ENCODE measurements at places on chromosomes 6 and 20. TPM values are rescaled to one million over a fixed set of nuclear protein-coding genes. Genes with fewer than 3 reads are reported as not detected.

- peak; percentile 61 for DNase-seq
Observed at GRCh38 chr6:130937942-130938604, 110.9 kb downstream of the SMLR1 start.

The NECAB3 gene
- 96.4 TPM for total RNA-seq

GRCh38 chr6:155889410-155889809, 433.8 kb upstream of the NOX3 start:
- DNase-seq, result no peak

The TNFRSF21 gene
- 13.5 TPM for total RNA-seq

DNA sequence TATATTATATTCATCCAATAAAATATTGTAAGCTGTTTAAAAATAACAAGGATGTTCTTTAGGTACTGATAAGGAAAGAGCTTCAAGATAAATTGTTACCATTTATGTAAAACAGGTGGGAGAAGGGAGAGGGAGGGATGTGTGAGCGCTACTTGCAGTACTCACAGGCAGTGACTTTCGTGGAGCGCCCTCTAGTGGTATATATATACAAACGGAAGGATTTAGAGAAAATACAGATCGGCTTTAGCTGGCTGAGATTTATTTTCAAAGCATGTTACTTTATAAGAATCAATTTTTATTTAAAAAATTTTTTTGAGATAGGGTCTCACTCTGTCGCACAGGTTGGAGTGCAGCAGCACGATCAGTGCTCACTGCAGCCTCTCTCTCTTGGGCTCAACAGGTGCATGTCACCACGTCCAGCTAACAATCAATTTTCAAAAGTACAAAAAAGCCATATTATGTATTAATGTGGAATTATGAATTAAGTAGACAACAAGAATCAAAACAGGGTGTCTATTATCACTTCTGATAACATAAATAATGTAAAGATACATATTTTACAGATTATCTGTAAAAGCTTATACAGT, 3.3 kb upstream of the MOG start:
- DNase-seq, result peak; percentile 36

- no peak for DNase-seq
Observed at GRCh38 chr6:113684382-113684901, 172.7 kb upstream of the MARCKS start.

The MACROD2 gene
- total RNA-seq, result 0.26 TPM

GRCh38 chr20:19903168-19903811, 113.9 kb upstream of the NAA20 start:
- no peak for DNase-seq

The HLA-DOA gene
- total RNA-seq, result not detected

The MYLK4 gene
- 1.2 TPM for total RNA-seq

- no peak for DNase-seq
Observed at GRCh38 chr6:6694368-6694780, 105.9 kb downstream of the LY86 start.

The BPI gene
- not detected for total RNA-seq

The MATN4 gene
- total RNA-seq, result 0.10 TPM

The NRSN1 gene
- total RNA-seq, result not detected

The PTPRT gene
- total RNA-seq, result not detected

- no peak for DNase-seq
Observed at GRCh38 chr6:74742793-74743508, 462.9 kb downstream of the COL12A1 start.

Measured in Caki2 (cell line).